Spinal cord (tissue), 10 donors: ENCODE measurements at places on chromosomes 4 and X. TPM values are rescaled to one million over a fixed set of nuclear protein-coding genes. Genes with fewer than 3 reads are reported as not detected.

- DNase-seq, result no peak
These were observed 21.8 kb downstream of the SPANXC start for GRCh38 chrX:141220342-141221008.

- DNase-seq, result no peak
These were observed 12.0 kb downstream of the CXorf58 start for GRCh38 chrX:23919706-23920320.

DNA sequence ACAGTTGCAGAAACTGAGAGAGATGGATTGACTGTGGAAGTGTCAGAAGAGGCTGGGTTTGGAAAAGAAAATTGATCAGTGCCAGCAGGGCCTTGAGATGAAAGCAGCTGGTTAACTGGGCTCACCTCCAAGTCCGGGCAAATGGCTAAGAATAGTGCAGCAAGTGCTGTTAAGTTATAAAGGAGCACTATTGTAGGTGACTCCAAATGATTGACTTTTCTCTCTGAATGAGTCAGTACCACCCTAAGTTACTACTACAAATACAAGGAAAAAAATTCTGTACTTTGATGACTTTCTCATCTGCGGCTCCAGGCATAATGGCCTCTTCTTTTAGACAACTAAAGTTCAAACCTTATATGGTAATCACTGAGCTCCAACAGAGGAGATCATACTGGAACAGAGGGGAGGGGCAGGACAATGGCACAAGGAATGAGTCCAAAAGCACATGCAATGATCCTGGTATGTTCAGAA, 733.4 kb upstream of the INTU start:
- peak; percentile 85 for DNase-seq

- DNase-seq, result no peak
These were observed 1067.7 kb upstream of the PABPC4L start for GRCh38 chr4:135269125-135269890.

- DNase-seq, result no peak
These were observed 109.0 kb downstream of the SHROOM4 start for GRCh38 chrX:50705042-50705441.

DNA sequence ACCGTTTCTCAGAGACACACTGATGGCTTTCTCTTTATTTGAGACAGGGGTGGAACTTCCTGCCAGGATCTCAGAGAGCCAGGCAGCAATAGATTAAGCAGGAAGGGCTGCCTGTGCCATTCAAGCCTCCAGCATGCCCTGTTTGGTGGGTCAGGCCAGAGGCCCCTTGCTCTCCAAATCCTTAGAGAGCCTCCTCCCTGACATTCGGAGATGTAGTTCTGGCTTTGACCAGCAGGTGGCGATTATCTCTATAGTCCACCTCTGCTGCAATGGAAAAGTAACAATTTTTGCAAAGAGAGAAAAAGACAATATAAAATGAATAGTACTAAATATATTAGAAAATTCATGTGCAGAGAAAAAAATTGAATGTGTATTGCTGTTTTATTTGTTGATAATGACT, 93.9 kb downstream of the NXF2B start:
- peak; percentile 76 for DNase-seq

DNA sequence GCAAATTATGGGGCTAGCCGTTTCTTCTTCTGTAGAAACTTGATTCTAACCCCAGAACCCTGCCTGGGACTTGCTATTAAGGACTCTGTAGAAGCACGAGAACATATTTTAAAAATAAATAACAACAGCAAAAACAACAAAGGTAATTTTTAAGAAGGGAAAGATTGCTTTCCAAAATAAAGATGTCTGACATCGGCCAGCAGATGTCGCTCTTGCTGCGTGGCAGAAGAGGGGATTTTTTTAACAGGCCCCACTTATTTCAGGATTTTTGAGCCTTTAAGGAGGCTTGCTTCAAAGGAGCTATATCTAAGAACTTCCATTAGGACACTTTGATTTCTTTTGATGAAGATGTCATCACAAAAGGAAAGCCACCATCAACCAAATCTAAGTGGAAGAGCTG, 62.8 kb upstream of the EGFL6 start:
- peak; percentile 79 for DNase-seq

DNA sequence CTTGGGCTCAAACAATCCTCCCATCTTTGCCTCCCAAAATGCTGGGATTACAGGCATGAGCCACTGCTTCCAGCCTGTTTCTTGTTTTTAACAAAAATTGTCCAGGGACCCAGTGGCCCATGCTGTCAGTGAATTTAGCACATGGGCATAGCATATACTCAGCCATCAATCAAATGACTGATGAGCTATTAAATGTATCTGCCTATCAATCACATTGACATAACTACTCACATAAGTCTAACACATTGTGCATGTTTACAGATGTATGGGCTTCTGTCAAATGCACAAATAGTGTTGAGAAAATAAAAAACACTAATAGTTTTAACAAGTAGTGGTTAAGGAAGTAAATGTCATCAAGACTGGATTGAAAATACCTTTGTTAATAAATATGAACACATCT, 249.4 kb downstream of the COX18 start:
- no peak for DNase-seq

DNA sequence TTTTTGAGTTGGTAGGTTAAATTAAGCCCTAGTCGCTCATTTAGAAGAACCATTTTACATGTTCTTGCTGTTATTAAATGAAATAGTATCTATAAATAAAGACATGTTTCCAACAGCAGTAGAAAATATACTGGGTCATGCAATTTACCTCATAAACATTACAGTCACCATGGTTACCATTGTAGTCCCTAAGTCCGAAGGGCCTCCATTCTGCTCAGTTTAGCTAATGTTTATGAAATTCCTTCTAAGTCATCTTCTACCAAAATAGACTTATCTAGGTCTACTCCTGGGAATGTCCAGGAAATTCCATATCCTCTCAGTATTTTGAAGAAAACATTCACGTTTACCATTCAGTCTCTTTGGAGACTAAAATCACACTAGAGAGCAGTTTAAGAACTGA, 292.5 kb upstream of the DCAF8L1 start:
- DNase-seq, result no peak

DNA sequence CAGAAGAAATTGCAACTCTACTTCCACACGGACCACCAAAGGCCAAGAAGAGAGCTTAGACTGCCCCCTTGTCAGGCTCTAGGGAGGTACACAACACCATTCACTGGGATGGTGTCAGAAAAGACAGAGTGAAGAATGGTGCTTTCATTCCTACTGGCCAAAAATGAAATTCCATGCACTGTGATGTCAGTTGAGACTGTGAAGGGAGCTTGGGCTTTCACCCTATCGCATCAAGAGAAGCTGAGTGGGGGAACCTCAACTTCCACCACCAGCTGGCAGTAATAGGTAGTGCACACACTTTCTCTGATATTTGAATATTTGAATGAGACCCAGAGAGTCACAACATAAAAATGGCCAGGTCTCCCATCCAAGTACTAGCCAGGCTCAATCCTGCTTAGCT, 65.9 kb downstream of the ZNF711 start:
- no peak for DNase-seq

GRCh38 chrX:119828446-119828845, 24.3 kb downstream of the UPF3B start:
- no peak for DNase-seq

Gene SPANXD
- total RNA-seq, result not detected

Gene PDZD4
- 57.0 TPM for total RNA-seq
